NCI-H2029 treated with DMSO at 0.1 percent for 48 hours (cell line): ENCODE measurements at places on chromosomes 11 and 22.

DNA sequence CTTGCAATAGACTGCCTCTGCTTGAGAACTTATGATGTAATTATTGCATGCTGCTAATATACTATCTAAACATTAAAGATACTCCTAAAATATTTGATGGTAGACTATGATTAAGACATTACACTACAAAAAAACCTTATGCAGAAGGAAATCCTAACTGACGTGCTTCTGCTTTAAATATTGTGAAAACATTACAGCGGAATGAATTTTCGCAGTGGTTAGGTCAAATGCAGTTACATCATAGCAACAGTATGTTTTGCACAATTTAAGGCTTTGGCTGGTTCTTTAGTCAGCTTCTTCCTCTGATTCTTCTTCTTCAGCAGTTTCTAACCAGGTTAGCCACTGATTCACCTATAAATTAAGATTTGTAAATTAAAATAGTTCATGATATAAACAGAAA lies 11.2 kb downstream of the EIF4G2 start:
- no peak for DNase-seq

GRCh38 chr11:113644605-113645004 lies 61.5 kb downstream of the TMPRSS5 start:
- DNase-seq = no peak

DNA sequence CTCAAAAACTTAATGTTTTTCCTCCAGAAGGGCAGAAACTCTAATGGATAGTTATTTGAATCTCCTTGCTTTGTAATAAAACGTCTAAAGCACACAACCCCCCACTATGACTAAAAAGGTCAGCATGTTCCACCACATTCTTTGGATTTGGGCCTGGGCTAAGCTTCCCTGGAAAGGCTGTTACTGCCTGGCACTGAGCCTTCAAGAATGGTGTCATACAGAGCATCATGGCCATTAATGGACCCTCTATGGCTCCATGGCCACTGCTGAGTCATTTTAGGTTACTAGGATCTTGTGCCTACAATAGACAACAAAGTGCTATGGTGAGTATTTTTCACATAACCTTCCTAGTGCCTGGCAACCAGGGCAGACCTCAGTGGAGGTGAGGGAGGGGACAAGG lies 242.6 kb upstream of the FAT3 start:
- DNase-seq = no peak

DNA sequence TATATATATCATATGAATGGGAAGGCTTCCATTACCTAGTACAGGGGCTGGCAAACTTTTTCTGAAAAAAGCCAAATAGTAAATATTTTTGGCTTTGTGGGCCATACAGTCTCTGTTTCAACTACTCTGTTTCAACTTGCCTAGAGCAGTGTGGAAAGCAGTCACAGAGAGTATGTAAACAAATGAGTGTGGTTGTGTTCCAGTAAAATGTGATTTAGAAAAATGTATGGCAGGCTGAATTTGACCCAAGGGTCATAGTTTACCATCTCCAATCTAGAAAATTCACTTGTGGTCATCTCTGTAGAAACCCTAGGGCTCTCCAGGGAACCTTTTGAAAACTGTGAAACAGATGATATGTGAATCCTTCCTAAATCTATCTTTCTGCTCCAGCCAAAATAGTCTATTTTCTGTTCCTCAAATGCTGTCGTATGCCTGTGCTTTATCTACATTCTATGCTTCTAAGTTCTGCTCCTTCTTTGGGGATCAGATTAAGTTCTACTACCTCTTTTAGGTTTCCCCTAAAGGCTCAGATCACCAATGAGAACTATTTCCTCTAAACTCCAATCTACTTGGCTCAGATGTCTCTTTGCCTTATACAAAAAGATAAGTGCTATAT lies 356.2 kb downstream of the METTL15 start:
- DNase-seq = no peak

GRCh38 chr11:125111001-125111342 lies 454 bp downstream of the TMEM218 start:
- no peak for DNase-seq

DNA sequence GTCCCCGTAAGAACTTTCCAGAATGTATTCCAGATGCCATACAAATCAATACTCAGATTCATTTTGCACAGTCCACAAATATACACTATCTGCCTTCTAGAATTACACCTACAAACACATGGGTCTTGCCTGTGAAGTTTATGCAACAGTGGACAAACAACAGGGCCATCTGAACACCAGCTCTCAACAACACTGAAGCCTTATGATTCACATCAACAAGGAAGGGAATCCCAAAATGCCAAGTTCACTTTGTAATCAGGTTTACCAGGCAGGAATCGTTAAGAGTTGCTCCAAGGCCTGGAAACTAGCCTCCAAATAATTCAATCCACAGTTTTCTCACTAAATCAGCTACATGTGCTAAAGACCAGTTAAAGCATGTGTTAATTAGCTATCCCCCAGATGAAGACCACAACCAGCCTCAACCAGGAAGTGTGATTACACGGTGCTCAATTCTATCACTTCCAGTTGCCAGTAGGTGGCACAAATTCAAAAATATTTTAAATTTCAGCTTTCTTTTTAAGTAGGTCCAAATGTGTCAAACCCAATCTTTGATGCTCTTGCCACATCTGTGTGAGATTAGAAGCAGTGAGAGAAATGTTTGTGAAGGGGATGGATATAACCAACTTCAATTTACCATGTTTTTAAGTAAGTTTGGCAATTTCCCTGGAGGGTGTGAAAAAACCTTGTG lies 139.1 kb upstream of the BDNF start:
- DNase-seq = no peak

DNA sequence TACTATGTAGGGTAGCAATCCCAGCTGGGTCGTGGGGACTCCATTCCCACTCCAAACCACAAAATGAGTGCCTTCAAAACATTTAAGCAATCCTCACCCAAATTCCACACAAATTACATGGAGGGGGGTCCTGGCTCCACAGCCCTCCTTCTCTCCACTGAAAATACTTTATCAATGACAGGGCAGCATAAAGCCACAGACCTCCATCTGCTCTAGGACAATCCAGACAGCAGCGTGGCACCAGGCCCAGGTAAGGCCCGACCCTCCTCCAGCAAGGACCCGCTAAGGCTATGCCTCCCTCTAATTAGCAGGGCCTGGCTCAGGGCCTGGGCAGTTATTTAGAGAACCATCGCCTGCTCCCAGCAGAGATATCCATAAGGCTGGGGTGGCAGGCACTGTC lies at the start of gene PANX3:
Gene PANX3 (plus strand): TSS at position 365 of the 400 bp plus-strand sequence. CDS start 129 bp downstream, outside the sequence.
- no peak for DNase-seq

DNA sequence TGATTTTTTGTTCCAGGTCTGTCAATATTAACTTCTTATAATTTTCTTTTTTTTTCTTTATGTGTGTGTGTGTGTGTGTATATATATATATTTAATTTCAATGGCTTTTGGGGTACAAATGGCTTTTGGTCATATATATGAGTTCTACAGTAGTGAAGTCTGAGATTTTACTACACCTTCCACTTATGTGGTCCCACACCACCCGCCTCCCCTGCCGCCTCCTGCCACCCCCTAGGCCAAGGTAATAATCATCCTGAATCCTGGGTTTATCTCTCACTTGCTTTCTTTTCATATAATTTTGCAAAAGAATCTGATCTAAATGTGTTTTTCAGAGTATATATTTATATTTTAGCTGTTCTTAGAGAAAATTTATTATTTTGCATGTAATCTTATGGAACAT lies 11.1 kb downstream of the NEAT1 start:
- DNase-seq = no peak

- peak; percentile 80 for DNase-seq
These were observed 420 bp upstream of the TRIM44 start for GRCh38 chr11:35662061-35662648.

GRCh38 chr11:45850446-45850845 lies 3.2 kb downstream of the CRY2 start:
- no peak for DNase-seq

GRCh38 chr22:19992921-19993355 lies 23.7 kb downstream of the ARVCF start:
- DNase-seq = no peak

- DNase-seq = no peak
These were observed 62.8 kb downstream of the PHF21B start for GRCh38 chr22:44947049-44947448.

DNA sequence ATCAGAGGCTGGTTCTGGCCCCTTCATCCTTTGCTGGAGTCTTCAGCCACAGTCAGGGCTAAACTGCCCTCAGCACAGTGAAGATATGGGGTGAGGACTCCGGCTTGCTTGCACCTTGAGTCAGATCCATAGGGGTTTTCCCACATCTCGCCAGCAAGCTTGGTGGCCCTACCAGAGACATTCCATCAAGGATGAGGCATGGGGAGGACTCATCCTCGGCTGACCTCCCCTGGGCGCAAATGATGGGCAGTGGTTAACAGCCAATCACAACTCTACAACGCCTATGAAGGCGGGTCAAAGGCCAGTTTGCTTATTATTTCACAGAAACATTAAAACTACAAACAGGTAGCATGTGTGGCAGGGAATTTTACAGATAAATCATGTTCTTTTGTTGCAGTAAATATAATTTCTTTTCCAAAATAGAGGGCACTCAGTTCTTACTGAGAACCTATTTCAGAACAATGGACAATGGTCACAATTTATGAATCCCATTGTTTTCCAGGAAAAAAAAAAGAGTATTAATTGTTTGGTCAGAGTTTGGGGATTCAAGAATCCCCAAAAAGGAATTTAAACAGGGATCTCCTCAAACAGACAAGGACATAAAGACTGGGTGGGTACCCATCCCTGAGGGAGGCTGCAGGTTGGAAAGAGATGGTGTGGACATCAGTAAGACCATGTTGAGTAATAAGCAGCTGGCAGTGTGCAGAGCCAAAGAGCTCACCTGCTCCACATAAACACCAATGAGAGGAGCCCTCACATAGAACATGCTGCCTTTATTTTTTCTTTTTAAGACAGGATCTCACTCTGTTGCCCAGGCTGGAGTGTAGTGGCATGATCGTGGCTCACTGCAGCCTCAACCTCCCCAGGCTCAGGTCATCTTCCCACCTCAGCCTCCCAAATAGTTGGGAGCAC lies 14.8 kb downstream of the PLAAT3 start:
- DNase-seq = no peak

GRCh38 chr11:69352715-69353319 lies 58.9 kb downstream of the MYEOV start:
- DNase-seq = no peak

DNA sequence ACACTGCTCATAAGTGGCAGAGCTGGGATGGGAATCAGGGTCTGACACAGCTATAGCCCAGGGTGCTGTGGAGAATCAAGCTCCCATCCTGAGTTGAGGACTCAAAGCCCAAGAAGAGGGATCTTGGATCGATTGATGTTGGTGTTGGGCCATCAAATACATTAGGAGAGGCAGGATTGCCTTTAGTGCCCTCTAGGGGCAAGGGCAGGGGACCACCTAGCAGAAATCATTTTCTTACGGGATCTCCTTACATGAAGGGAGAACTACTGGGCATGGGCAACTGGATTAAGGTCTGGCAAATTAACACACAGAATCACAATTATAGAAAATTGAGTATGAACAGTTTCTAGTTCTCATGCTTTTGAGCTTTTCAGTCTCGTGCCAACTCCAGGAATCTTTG lies 24.9 kb upstream of the EMSY start:
- DNase-seq = no peak

DNA sequence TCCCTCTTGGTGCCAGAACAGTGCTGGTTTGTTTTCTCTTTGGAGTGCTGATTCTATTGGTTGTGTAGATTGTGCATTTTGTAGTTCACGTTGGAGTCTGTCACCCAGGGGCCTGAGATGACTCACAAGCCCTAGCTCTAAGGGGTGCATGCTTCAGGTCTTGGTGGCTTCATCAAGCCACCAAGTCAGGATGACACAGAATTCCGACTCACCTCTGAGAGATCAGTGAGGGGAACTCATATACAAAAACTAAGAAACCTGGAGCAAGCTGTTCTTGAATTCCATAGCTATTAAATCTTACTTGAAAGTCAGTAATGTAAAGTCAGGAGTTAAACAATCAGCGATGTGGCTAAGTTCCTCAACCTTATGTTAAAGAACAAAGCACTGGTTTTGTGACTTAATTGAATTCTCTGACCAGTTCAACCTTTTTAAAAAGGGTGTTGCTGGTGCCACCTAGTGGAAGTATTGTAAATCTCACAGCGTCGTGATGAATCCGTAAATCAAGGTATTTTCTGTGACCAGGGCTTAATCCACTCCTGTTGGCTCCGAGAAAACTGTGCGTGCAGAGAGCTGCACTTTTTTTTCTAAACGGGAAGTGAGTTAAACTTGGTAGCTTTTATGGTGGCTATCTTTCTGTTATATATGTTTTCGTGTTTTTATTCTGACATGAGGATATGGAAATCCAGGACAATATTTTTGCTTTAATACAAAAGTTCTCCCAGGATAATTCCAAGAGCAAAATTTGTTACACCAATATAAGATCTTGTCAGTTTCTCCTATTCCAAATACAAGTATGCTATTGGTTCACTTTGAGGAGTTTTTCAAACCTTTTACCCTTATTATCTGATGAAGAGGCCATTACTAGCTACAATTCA lies 14.6 kb downstream of the MMP13 start:
- DNase-seq = peak; percentile 46

GRCh38 chr11:119091178-119091577 lies 6.5 kb downstream of the HMBS start:
- DNase-seq = no peak

GRCh38 chr11:115784796-115785521 lies 280.7 kb upstream of the CADM1 start:
- peak; percentile 94 for DNase-seq

- DNase-seq = no peak
These were observed 27.7 kb downstream of the RTN4R start for GRCh38 chr22:20240447-20240764.

DNA sequence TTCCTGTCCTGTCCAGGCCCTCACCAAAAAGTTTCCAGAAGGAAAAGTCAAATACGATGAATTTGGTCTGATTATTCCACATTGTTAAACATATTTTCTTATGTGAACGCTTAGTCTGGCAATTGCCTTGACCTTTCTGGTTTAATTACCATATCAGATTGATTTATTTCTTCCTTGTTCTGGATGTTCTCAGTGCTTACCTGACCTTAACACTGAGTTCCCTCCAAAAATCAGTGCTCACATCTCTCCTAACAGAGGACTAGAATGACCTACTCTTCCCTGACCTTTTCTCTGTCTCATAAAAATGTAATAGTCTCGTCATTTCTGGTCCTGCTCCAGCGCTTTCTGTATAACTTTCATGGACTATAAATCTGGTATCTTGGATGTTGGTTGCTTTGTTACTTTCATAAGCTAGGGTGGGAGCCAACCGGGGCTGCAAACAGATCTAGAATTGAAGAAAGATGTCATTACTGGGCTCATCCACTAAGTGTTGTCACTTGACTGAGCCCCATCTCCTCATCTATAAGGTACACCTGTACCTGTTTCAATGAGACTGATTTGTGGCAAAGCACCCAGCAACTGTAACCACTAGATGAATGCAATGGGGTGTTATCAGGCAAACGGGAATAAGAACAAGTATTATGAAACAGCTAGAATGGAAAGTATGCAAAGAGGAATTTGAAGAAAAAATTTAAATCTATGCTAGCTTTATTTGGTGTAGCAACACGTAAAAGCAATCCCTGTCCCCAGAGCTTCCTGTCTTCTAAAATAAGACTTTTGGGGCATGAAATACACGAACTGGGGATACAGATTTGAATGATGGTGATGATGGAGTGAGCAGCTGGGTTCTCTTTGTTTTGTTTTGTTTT lies 2.4 kb downstream of the FADS2 start:
- no peak for DNase-seq

GRCh38 chr22:31652911-31653684 lies 8.9 kb downstream of the PISD start:
- DNase-seq = peak; percentile 66
